Stimulated activated CD4-positive, alpha-beta T cell treated with anti-CD3 and anti-CD28 coated beads, Interleukin-2, amount 100 ng/mL, for 48 hours (primary cell): ENCODE measurements at places on chromosomes 1 and 21.

GRCh38 chr1:147084273-147085096 lies 87.8 kb downstream of the PRKAB2 start:
- DNase-seq = peak; percentile 72

DNA sequence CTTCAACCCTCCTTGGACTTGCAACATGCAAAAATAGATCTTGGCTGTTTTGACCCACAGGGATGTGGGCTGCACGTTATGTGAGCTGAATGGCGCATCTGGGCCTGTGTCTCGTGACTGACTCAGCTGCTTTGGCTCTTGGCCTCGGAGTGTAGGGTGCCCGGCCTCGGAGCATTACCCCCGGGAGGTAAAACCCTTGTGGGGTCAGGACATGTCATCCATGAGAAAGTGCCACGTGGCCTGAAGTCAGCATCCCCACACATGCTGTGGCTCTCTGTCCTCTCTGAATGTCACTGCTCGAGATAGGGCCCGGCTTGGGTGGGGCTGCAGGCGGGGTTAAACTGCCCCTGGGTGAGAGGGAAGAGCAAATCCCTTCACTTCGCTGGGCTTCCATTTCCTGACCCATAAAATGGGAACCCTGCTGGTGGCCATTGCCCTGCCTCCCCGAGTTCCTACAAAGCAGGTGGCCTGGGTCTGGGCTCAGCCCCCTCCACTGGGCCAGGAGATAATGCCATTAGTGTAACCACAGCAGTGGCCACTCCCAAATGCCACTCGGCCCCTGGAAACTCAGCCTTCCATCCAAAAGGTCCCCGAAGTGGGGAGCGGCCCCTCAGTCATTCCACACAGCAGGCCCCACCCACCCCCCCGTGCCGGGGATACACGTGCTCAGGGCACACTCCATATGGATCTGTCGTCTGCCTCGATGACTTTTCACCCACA lies 22.8 kb upstream of the TSPEAR start:
- DNase-seq = no peak

GRCh38 chr1:156193488-156194299 lies at the start of gene SLC25A44:
TSS of gene SLC25A44 (plus strand) at chr1:156194104. CDS start at chr1:156199848, 5,744 bp downstream.
- peak; percentile 97 for DNase-seq

GRCh38 chr1:90720145-90720636 lies 3.1 kb upstream of the BARHL2 start:
- no peak for DNase-seq

DNA sequence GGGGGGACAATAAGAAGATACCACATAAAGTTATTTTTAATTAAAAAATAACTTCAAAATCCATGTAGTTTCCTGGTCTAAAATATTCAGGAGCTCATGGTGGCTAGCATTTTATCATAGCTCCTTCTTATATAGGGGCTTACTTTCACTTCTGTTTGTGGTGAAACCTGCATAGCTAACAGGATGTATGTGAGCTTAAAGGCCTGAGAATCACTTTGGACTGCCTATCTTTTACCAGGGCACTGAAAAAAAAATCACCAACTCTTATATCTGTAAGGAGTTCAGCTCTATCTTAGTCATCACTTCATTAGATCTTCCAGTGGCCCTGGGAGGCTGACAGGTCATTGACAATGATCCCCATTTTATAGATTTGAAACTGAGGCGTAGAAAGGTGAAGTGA lies 21.3 kb downstream of the UROD start:
- no peak for DNase-seq

DNA sequence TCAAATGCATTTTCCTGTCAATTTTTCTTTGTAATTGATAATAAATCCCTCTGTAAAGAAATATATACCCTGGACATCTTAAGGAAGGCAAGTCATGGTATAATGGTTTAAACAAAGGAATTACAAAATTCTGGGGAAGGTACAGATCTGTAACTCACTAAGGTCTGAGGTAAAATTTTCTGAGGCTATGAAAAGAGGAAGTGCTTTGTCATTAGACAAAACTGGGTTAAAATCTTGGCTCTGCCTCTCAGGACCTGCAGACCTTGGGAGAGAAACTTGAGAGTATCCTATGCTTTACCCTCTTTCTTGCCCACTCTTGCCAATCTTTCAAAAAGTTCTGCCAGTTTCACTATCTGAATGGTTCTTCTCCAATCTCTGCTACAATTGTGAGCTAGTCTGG lies 26.8 kb upstream of the BEND5 start:
- no peak for DNase-seq

GRCh38 chr21:33032434-33033047 lies 6.8 kb downstream of the OLIG2 start:
- no peak for DNase-seq

DNA sequence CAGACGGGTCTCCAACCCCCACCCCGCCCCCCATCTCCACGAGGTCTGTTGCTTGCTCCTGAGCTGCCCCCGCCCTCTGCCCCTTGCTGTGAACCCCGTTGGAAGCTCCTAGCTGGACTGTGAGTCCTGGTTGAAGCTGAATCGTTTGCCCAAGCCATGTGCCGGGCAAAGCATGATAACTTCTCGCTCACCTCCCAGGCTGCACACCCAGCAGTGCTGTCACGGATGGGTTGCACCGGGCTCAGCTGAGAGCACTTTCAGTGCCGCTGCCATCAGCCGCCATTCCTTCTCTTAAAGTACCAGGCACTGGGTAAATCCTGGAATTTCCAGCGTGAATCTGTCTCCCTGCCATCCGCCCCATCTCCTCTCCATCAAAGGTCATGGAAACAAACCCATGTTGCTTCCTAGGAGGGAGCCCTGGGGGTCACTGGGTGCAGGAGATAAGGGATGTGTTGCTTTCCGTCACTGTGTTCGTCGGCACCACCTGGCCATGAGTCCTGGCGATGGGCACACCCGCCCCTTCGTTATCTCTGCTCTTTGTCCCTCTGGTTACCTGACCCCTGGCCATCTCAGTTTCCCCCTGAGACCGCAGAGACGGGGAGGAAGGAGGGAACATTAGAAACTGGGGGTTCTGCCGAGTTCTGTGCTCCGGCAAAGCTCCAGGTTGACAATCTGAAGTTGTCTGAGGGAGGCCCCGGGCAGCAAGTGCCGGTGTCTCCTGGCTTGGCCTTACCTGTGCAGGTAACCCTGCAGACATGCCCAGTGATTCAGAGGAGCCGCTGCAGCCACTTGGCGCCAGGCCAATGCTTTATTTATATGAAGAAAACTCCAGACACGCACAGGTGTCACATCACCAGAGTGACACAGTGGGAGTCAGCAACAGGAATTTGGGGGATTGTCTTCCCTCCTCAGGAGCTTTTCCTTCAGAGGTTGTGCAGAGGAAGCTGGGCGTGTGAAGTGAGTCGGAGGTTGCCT lies 2.7 kb downstream of the PDE9A start:
- DNase-seq = no peak

DNA sequence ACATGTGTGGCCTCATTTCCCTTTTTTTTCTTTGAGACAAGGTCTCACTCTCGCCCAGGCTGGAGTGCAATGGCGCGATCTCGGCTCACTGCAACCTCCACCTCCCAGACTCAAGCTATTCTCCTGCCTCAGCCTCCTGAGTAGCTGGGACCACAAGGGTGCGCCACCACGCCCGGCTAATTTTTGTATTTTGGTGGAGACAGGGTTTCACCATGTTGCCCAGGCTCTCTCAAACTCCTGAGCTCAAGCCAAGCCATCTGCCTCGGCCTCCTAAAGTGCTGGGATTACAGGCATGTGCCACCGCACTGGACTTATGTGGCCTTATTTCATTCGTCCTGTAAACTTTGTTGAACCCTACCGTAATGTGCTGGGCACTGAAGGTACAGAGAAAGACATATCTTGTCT lies 569 bp upstream of the WARS2 start:
- peak; percentile 33 for DNase-seq

- DNase-seq = no peak
Observed at GRCh38 chr1:230458509-230458908, 32.4 kb upstream of the PGBD5 start.
